Smooth muscle cell of the pulmonary artery (primary cell): ENCODE measurements at places on chromosomes 6 and 20. TPM values are rescaled to one million over a fixed set of nuclear protein-coding genes. Genes with fewer than 3 reads are reported as not detected.

Gene GNAS-AS1
- 0.72 and 1.2 TPM in 2 replicates for total RNA-seq

Gene KIFC1
- 2.1 and 5.0 TPM in 2 replicates for total RNA-seq

Gene TREML1
- total RNA-seq, result not detected in 2 replicates

Gene GUCA1A
- total RNA-seq, result not detected in 2 replicates

Gene DDO
- total RNA-seq, result 3.6 and 5.9 TPM in 2 replicates
